ENCODE measurements at places on chromosomes 1 and 21.

GRCh38 chr1:64630611-64631010, 114.3 kb upstream of the RAVER2 start:
- no peak for DNase-seq

DNA sequence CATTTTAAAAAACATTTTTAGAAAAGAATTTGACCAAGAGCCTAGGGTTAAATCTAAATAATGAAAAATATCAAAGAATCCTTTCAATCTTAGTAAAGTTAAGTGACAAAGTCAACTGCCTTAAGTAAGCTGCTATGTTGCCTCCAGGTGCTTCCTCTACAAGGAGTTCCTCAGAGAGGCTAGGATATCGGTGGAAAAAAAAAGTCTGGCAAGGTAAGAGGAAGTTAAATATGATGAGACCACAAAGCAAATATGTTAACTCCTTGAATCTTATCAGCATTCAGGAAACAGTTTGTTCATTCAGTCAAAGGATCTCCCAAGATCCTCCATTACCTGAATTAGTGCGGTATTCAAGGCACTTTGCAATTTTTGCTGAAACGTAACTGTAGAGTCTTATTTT, 563.5 kb downstream of the PTPRC start:
- no peak for DNase-seq

DNA sequence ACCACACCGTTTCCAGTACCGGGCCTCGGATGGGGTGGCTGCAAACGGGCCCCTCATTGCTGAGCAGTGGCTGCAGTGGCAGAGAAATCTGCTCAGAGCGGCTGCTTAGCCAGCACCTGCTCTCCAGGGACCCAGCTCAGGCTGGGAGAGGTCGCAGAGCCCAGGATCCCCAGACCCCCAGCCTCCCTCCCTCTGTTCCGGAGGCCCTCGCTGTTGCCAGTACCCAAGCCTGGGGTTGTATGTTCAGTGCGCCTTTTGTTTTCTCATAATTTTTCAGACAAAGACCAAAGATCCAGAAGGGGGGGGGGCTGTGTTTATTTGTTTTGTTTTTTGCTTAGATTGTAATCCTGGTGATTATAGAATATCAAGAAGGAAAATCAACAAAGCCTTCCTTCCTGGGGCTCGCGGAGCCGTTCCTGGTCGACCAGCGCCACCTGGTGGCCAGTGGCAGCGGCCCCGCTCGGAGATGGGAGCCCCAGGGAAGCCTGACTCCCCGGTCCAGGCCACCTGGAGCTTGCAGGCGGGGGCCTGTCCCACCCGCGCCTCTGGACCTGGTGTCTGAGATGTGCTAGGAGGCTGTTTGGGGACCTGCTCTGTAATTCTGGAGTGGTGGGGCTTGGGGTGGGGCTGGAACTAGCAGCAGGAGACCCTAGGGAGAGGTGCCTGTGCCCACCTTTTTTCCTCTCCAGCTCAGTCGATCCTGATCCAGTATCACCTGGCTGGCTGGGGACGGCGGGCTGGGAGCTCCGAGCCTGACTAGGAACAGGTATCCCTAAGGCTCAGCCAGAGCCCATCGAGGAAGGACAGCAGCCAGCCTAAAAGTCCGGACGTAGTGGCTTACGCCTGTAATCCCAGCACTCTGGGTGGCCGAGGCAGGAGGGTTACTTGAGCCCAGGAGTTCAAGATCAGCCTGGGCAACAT, 123.9 kb upstream of the VAMP3 start:
- DNase-seq: no peak

DNA sequence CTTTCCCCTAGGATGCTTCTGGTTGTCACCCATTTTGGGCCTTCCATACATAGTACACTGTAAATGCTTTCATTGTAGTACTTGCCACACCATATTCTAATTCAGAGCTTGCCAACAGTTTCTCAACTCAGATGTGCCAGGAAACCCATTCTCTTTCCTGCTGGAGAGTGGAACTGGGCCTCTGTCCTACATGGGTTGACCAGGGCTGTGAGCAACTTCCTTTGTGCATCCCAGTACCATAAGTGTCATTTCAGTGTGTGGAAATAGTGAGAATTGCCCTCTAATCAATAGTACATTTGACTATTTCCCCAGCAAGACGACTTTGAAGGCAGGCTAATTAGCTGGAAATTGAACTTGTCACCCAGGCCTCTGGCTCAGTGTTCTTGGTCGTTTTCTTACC, 74.8 kb downstream of the MTR start:
- no peak for DNase-seq

GRCh38 chr1:235663628-235664027, 14.0 kb upstream of the GNG4 start:
- no peak for DNase-seq

GRCh38 chr1:81801651-81802456, 1.1 kb downstream of the ADGRL2 start:
- peak; percentile 20 for DNase-seq

- DNase-seq: no peak
Observed at GRCh38 chr1:199735660-199736059, 291.9 kb upstream of the NR5A2 start.

DNA sequence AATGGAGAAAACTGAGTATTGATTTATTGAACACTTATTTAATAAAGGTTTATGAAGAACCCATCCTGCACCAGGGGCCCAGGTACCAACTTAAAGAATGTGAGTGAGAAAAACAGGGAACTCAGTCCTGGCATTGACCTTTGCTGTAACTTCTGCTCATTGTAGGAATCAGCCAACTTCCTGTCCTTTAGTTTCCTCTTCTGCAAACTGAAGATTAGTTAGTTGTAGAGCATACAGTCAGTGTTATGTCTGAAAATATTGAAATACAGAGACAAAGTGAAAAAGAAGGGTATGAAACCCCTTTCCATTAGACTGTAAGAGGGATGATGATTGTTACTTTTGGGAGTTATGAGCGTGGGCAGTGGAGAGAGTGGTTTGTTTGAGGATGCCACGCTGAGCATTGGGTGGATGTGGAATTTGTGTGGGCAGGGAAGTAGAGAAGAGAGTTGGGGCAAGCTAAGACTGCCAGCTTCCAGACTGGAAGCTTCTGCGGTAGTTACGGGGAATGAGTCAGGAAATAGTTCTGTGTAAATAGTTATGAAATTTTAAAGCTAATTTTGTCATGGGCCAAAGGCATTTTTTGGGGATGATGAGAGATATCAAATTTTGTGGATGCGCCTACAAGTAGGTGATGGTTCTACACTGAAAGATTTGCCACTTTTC, 89.2 kb downstream of the GPR88 start:
- DNase-seq: no peak

- no peak for DNase-seq
Observed at GRCh38 chr21:15066123-15066575, 1.3 kb upstream of the NRIP1 start.

DNA sequence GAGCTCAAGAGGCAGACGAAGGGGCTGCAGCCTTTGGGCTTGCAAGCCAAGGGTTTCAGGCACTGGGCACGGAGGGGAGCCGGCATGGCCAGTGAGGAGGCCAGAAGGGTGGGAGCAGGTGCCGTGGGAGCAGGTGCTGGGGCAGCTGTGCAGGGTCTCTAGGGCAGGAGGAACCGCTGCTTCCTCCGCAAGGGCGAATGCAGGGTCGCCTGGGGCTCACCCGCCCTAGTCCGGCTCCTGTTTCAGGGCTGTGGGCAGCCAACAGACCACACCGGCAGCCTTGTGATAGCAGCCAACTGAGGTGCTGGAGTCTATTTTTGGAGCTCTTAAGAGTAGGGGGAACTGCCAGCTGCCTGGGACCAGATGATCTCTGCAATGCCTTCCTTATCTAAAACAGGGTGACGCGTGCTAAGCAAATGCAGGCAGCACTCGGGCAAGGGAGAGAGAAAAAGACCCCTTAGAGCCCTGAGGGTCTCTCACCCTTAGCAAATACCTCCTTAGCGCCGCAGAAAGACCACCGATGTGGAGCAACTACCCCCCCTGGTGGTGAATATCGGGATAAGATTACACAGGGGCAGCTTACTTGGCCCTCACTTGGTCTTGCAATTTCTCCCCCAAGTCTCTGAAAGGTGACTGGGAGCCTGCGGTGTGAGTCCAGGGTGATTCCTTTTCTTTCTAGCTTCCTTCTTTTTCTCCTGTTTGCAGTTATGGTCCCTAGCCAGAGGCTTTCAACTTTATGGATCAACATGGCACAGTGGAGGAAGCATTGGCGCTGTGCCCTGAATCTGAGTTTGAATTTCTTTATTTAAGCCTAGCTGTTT, 20.7 kb upstream of the MAPKAPK2 start:
- DNase-seq: peak; percentile 56

- no peak for DNase-seq
Observed at GRCh38 chr1:172827841-172828240, 168.9 kb downstream of the FASLG start.

GRCh38 chr1:58948671-58949070, 164.8 kb upstream of the JUN start:
- DNase-seq: no peak

- no peak for DNase-seq
Observed at GRCh38 chr21:27734146-27734545, 767.3 kb upstream of the ADAMTS5 start.

DNA sequence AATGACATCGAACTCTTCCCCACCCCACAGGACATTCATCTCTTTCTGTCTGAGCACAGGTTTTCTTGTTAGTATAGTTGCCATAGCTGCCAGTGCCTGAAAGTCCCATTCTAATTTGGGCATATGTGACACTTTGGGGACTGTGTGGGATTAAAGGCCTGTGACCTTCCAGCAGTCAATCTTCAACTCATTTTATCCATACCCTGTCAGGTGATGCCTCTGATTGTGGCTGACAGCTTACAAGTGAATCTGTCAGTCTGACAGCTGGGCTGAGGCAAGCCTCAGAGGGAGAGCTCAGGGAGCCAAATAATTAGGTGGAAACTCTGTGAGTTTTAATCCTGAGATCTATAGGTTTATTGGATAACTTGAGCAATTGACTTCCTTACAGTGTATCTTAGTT, 29.6 kb downstream of the ZCCHC17 start:
- DNase-seq: no peak

DNA sequence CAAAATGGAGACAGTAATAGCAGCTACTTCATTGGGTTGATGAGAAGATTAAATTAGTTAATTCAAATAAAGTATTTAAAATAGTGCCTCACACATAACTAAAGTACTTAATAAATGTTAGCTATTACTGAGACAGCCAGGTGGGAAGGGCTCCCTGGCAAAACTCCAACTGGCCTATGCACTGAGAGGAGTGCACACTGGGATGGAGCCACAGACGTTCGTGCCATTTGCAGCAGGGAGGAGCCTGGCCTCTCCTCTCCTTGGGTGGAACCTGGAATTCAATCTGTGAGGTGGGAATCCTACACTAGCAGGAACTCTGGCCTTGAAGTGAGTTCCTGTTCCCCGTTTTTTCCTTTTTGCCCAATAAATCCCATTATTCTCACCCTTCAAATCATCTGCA, 28.1 kb downstream of the SLC5A9 start:
- peak; percentile 91 for DNase-seq

DNA sequence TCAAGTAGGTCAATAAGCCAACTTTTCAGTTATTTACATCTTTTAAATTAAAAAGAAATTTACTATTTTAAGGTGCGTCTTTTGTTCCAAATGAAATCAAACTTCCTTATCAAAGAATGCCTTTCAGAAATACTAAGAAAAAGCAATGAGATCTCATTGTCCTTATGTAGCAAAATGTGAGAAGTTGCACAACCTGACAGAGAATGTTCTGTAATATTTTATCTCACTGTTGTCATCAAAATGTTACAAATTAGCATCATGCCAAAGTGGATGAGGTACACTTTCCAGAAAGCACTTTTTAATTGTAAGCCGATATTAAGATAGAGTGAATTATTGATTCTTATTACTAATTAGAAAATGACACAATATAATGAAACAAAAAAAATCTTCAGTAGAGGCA, 50.4 kb downstream of the KCNT2 start:
- no peak for DNase-seq

DNA sequence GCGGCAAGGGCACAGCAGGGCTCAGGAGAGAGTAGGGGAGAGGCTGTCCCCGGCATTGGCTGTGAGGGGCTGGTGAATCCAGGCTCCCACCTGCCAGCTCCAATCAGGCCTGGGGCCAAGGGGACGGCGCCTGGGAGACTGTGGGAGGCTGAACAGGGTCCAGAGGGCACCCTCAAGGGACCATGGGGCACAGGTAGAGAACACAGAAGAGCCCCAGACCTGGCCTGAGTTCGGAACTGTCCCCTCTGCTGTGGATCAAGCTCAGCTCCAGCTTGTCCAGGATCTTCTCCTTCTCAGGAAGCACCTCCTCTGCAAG, 67.0 kb downstream of the KCNAB2 start:
- DNase-seq: no peak

GRCh38 chr1:40748841-40749718, 34.5 kb upstream of the KCNQ4 start:
- peak; percentile 50 for DNase-seq

DNA sequence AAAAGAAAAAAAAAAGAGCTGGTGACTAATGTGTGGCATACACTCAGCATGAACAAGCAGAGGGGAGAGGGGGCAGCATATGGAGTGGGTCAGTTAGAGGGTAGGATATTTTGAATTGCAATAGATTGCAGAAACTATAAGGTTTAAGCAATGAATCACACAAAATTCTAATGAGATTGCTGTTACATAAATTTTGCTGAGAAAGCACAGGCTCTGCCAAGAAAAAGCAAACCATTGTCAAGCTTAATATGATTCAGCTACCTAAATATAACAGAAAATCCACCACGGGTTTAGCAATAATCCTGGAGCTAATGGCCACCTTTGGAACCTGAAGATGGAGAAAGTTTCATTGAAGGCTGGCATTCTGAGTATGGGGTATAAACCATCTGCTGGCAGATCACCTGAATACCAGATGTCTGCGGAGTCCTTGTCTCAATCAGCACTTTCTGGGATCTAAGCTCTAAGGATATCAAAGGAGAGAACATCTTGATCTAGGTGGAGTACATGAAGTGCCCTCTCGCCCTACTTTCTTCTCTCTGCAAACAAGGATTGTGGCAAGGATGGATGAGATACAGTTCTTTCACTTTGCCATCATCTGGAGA, 30.3 kb upstream of the ANGPTL7 start:
- DNase-seq: no peak

GRCh38 chr1:236608930-236609726, 4.8 kb upstream of the HEATR1 start:
- peak; percentile 26 for DNase-seq

- no peak for DNase-seq
Observed at GRCh38 chr1:68103011-68103545, 52.7 kb upstream of the DIRAS3 start.

DNA sequence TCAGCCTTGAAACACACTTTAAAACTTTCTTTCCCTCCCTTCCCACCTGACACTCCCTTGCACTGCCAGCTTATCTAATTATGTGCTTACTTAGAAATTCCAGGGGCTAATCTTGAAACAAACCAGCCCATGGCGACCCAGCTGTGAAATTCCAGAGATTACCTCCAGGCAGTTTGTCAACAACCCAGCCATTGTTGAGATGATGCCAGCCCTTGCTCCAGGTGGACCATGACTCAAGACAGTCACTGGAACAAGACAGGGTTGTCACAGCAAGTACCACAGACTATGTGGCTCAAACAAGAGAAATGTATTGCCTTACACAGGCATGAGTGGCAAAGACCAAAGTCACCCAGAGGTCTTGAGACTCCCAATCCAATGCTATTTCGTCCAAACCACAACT, 7.9 kb downstream of the FYB2 start:
- peak; percentile 70 for DNase-seq

DNA sequence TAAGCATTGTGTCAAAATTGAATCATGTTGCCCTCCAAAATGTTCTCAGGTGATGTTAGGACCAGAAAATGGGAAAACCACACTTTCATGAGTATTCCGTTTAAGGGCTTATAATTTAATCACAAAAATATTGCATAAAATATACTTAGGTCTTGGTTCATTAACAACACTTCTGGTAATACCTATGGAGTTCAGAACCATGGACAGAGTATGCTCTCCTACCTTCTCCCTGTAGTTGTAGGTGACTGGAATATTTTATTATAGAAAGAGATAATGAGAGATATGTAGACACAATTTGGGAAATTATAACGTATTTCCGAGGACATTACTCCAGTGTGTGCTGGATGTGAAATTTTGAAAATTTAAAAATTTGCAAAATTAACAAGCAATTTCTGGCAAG, 232.5 kb downstream of the NCAM2 start:
- DNase-seq: no peak

All from large intestine (tissue), 12 donors.